ENCODE measurements at places on chromosomes 1 and 21.

DNA sequence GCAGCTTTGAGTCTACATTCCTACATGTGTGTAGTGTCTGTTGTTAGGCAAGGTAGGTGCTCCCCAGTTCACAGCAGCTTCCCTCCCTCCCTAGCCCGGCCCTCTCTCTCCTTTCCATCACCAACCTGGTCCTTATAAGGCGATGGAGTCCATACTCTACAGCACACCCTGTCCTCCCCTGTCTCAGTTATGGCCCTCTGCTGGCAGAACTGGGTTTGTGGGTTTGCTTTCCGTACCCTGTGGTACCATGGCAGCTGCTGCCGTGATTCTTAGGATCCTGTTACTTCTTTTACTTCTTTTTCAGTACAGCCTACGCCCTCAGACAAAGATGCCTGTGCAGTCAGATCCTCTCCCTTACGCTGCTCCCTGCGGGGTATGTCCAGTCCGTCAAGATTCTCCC, 31.7 kb downstream of the AK5 start:
- peak; percentile 25 for DNase-seq

GRCh38 chr1:4227986-4228385, 327.9 kb upstream of the C1orf174 start:
- no peak for DNase-seq

DNA sequence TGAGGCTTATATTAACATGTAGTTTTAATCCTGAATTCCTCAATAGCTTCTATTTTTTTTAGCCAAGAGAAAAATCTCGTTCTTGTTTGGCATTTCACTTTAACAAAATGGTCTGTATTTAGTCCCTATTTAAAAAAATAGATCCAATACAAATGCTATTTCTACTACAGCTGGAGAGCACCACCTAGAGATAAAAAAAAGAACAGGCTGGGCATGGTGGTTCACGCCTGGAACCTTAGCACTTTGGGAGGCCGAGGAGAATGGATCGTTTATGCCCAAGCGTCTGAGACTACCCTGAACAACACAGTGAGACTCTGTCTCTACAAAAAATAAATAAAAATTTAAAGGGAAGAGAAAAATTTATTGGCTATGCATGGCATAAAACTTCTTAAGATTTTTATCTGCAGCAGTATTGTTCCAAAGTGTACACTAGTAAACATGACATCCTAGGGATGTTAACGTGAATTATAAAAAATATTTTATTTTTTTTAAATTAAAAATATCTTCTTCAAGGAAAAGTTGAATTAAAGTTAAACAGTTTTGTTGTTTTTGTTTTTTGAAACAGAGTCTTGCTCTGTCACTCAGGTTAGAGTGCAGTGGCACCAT, 4.4 kb downstream of the ST7L start:
- DNase-seq: peak; percentile 48

DNA sequence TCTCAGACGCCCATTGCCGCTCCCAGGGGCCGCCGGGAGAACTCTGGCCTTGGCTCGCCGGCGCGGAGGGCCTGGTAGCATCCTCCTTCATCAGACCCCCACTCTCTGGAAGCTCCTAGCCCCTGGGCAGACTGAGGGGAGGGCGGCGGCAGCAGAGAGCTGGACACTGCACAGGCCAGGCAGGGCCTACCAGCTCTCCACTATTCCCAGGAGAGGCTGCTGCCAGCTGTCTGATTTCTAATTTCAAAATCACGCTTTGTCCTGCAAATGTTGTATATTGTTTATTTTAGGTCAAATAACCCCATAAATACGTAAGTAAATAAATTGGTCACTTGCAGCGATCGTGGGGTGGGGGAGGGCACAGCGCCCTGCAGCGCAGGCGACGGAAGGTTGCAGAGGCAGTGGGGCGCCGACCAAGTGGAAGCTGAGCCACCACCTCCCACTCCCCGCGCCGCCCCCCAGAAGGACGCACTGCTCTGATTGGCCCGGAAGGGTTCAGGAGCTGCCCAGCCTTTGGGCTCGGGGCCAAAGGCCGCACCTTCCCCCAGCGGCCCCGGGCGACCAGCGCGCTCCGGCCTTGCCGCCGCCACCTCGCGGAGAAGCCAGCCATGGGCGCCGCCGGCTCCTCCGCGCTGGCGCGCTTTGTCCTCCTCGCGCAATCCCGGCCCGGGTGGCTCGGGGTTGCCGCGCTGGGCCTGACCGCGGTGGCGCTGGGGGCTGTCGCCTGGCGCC, at the start of gene MTARC1:
Gene MTARC1, plus strand, starts transcription at position 577 of the 732 bp plus-strand sequence. Its CDS starts 32 bp downstream, at position 609.
- DNase-seq: no peak

DNA sequence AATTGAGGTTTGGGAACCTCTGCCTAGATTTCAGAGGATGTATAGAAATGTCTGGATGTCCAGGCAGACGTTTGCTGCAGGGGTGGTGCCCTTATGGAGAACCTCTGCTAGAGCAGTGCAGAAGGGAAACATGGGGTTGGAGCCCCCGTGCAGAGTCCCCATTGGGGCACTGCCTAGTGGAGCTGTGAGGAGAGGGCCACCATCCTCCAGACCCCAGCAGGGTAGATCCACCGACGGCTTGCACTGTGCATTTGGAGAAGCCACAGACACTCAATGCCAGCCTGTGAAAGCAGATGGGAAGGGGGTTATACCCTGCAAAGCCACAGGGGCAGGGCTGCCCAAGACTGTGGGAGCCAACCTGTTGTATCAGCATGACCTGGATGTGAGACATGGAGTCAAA, 354.6 kb downstream of the ZNF326 start:
- DNase-seq: no peak

DNA sequence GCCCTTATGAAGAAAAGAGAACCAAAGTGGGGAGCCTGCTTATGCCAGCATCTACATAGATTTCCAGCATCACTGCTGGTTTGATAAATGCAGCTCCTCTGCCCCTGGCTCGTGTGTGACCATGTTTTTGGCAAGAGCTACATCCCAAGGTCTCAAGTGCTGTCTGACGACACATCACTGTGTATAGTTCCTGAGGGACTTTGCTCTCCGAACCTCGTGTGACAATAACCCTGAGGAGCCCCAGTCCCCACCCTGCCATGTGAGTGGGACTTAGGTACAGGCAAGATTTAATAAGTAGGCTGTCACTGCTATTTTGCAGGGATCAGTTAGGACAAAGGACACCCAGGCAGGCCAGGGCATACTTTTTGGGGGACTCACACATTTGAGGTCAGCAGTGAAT, 28.8 kb upstream of the RERE start:
- DNase-seq: no peak

DNA sequence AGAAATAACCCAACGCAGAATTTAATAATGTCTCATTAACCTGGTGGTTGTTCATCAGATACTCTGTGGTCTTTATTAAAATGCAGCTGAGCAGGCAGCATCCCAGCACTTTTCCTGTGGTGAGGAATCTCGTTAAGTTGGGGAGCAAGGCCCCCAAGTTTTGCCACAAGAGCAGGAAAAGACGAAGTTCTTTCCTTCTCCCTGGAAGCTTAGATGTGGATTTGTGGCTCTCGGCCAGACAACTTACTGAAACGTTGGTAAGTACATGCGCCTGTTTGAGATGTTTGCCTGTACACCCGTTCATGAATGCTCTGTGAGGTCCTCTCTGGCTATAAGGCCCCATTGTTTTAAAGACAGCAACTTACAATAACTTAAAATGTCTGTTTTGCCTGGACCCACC, 34.3 kb upstream of the PDE9A start:
- no peak for DNase-seq

DNA sequence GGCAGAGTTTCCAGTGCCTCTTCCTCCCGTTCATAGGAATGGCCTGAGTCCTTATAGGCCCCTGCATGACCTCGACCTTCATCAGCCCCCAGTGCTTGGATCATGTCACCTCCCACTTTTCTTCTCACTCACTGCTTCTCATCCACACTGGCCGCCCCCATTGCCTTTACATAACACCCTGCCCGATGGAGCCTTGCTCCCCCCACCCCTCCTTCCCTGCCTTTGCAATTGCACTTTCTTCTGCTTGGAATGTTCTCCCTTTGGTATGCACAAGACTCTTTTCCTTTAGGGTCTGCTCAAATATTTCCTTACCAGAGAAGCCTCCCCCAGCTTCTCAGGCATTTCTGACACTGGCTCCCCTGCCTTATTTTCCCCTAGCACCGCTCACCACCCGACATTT, 125.2 kb upstream of the KCNJ6 start:
- no peak for DNase-seq

GRCh38 chr1:234495231-234495990, 16.4 kb upstream of the TARBP1 start:
- no peak for DNase-seq

- no peak for DNase-seq
Observed at GRCh38 chr1:19205845-19206244, 4.2 kb downstream of the UBR4 start.

- peak; percentile 96 for DNase-seq
Observed at GRCh38 chr1:70221238-70222121, at the start of gene SRSF11. Gene SRSF11, plus strand, starts transcription at chr1:70221380. Its CDS starts 257 bp downstream, at chr1:70221637.

GRCh38 chr1:213110349-213111300, 59.6 kb downstream of the RPS6KC1 start:
- no peak for DNase-seq

GRCh38 chr1:53577761-53578100, 118.5 kb downstream of the DMRTB1 start:
- DNase-seq: no peak

GRCh38 chr21:16377120-16377658, 647.4 kb downstream of the USP25 start:
- DNase-seq: no peak

DNA sequence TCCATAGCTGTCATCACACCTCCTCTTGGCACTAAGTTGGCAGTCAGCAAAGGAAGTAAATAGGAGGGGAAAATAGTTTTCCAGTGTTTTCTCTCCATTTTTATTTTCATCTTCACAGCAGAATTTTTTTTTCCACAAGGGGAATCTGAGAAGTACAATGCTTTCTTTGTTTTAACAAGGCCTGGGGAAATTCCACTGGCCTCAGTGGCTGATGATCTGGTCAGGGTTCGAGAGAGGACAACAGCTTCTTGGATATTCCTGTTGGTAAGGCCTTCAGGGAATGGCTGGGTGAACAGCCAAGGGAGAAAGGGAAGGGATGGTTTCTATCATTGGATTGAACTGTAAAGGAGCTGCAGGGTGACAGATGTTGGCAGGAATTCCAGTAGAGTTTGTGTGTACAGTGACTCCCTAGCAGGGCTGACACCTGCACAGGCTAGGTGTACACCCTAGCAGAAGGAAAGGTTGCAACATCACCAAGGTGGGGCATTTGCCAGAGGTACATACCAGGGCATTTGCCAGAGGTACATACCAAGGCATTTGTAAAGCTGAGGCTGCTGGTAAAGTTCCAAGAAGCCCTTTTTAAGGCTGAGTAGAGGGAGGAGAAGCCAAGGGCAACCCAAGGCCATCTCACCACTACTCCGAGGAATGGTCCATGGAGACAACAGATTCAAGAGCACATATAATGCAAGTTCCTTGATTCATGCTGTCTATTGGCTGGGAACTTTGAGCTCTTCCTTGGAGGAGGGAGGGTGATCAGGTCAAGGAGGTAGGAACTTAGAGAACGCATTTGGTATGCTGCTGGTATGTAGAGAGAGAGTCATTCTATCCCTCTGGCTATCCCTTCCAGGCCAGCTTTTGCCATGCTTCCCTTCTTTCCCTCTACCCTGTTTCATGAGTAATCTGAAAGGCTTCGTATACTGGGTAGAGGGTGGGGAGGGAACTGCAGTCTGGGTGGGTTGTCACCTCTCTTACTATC, 3.1 kb downstream of the GJA5 start:
- DNase-seq: no peak

GRCh38 chr1:87707411-87707810, 378.7 kb downstream of the LMO4 start:
- DNase-seq: no peak

GRCh38 chr21:39083377-39084008, 99.8 kb downstream of the PSMG1 start:
- DNase-seq: no peak

- DNase-seq: no peak
Observed at GRCh38 chr1:47235241-47235681, 3.2 kb upstream of the TAL1 start.

- DNase-seq: no peak
Observed at GRCh38 chr1:244419024-244419423, 32.7 kb downstream of the ADSS2 start.

DNA sequence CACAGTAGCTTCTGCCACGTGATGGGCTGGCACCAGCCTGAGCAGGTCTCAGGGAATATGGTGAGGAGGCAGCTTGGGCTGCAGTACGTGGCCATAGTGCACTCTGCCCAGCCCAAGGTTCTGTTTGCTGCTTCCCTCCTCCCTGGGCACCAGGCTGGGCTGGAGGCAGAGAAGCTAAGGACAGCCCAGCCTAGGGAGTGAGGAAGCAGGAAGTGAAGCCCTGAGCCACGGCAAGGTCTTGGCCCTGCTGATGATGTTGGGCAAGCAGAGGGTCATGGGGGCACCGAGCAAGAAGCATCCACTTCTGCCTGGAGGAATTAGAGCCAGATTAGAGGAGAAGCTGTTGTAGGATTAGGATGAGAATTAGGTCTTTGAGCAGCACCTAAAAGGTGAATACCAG, 326.7 kb upstream of the VAMP3 start:
- DNase-seq: no peak

DNA sequence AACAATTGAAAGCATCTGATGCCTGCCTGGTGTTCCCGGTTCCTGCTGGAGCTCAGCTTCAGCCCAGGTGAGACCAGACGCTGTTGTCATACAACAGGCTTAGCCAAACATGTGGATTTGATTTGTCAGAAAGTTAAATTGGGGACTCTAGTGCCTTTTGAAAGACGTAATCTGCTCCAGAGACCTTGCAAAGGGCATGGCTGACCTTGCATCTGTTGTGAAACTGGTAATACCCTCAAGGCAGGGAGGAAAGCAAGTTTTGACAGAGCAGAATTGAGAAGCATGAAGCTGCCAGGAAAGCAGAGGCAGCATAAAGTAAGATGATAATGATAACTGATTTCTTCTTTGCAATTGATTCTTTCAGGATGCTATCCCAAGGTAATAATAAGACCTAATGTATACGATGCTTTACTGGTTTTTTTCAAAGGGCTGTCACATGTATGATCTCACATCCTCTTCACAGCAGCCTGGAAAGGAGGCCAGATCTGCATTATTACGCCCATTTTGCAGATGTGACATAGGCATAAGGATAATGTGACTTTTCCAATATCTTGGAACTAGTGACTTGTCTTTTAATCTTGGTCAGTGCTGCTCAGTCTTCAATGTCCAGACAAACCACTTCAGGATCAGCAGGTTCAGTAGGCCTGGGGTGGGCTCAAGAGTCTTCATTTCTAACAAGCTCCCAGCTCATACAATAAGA, 24.7 kb upstream of the CNN3 start:
- DNase-seq: no peak

- no peak for DNase-seq
Observed at GRCh38 chr1:932776-933602, 9.3 kb downstream of the SAMD11 start.

- DNase-seq: no peak
Observed at GRCh38 chr1:41162441-41162840, 79.7 kb downstream of the SCMH1 start.

DNA sequence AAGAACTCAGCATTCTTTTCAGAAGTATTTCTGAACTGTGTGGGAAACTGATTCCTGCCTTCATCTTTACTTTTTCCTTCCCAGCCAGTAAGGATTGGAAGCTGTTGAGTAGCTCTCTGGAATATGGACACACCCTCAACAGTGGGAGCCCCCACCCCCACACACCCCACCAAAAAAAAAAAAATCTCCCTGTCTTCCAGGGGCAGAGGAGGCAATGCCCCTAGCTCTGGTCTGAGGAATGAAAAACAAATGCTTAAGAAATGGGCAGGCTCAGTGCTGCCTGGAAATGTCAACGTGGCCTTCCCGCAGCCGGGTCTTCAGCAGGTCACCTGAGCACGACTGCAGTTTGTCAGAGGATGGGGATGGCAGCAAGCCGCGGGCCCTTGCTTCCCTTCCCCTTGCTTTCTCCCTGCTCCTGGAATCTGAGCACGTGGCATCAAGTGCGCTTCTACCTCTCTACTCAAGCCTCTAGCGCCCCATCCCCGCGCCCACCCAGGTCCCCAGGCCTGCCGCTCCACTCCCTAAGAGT, 479 bp downstream of the RGS16 start:
- peak; percentile 16 for DNase-seq
